ENCODE measurements at places on chromosomes 5 and 9.
A peak's percentile ranks its signal among the peaks of the same experiment; 100 is the strongest.

- no peak for DNase-seq
Observed at GRCh38 chr5:1322036-1322900, 22.6 kb downstream of the CLPTM1L start.

- no peak for DNase-seq
Observed at GRCh38 chr9:1995084-1995483, 20.1 kb upstream of the SMARCA2 start.

DNA sequence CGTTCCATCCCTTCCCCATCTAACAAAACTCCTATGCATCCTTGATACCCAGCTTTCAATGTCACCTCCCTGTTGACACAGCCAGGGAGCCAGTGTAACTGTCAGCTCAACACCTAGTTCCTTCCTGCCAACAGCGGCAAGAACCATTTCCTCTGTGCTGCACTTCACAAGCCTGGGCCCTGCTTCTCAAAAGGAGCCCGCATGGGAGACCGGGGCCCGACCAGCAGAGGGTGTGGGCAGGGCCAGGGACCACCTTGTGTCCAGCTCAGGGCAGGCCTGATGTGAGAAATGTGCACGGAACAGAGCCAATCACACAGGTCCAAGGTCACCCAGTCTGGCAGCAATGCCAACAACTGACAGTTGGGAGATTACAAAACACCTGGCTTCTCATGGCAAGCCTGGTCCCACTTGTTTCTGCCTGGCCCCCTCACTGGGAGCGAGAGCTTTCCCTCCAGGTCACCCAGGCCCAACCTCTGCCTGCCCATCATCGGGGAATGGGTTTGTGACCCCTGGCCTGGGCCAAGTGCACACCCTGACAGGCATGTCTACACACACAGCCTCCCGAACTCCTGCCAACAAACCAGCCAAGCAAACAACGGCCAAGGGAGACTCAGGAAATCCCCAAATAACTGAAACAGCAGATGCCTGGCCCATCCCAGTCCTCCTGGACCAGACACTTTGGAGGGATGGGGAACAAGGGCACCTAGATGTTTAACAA, 3.1 kb downstream of the RNF44 start:
- no peak for DNase-seq

- DNase-seq = no peak
Observed at GRCh38 chr9:33809506-33809905, 7.5 kb upstream of the UBE2R2 start.

GRCh38 chr9:100856238-100856637, 172.3 kb upstream of the PLPPR1 start:
- DNase-seq = no peak

GRCh38 chr5:761854-762710, 22.4 kb downstream of the ZDHHC11B start:
- peak; percentile 96 for DNase-seq

GRCh38 chr5:68353605-68354004, 138.0 kb downstream of the PIK3R1 start:
- DNase-seq = no peak

DNA sequence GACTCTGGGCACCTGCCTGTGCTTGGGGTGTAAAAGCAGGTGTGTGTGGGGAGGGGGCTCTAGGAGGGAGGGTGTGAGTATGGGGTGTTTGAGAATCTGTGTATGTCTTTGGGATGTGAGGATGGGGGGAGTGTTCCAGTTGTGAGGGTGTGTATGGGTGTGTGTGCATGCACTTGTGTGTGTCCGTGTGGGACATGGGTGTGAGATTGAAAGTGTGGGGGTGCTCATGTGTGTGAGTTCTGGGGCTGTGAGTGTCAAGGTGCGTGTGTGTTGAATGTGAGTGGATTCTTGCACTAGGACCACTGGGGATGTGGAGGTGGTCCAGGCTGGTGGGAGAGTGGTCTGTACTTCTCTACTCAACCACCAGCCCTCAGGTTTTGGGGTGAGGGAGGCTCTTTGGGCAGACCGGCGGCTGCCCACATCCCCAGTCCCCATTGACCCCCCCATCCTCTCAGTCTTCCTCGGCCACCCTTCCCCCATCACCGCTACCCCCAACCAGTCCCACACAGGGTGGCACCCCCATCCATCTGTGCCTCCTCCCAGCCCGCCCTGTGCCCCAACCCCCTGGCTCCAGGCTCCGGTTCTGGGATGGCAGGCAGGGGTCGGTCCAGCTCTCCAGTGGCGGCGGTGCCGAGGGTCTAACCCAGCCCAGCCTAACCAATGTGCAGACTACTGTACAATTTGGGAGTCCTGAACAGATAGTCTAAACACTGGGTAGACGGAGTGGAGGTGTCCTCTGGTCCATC, 31.5 kb downstream of the GOLGA2 start:
- no peak for DNase-seq

DNA sequence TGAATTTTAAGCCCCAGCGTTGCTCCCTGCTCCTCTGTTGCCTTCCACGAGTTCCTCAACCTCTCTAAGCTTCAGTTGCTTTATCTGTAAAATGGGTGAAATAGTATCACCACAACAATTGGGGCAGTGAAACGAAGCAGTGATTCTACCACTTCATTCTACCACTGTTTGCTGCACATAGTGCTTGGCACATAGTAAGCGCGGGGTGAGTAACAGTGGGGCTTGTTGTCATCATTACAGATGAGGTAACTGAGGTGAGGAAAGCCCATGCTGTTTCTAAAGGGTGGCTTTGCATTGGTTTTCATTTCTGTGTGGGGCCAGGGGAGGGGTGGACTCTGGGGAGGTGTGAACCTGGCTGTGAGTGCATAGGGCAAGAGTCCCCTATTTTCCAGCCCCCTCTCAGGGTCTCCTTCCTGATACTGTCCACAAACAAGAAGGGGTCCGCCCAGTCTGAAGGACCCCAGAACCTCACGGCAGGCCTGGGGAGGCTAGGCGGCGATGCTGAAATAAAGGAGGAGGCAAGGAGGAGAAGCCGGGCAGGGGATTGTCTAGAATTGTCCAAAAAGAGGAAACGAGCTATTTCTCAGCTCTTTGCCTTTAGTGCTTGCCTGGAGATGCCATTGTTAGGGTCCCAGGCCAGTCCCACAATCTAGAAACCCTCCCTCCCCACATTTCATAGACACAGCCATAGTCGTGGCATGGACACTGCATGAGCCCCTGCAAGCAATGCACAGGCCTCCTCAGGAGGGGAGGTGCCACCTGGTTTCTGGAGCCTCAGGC, 65.6 kb downstream of the IL6ST start:
- no peak for DNase-seq

DNA sequence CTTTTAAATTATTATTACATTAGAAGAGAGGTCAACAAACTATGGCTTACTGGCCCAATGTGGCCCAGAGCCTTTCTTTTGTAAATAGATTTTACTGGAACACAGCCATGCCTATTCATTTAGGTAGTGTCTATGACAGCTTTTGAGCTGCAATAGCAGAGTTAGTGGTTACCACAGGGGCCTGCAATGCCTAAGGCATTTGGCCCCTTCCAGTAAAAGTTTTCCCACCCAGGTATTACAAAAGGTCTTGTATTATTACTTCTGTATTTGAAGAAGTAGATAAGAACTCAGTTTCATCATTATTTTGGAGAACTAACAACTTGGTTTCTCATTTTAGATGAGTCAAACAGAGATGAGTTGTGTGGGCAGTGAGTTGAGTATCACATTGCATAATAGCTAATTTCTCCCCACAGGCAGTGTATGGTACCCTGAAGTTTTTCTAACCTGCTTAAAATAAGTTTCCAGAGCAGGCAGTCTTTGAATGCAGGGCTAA, 9.5 kb downstream of the MTRR start:
- DNase-seq = no peak

DNA sequence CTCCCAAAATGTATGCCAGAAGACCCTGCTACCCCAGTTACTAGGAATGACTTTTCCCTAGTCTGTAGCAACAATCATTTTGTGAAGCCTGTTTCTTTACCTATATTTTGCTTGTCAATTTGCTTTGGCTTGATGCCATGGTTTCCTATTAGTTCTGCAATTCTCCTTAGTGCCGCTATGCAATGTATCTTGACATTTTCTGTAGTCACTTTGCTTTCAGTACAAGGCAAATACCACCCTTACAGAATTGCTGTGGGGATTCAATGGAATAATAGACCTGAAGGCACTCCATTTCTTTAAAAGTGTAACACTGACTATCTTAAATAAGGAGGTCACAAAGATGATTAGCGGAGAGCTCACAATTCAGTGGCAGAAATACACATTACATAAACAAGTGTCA, 291.1 kb downstream of the NR2F1-AS1 start:
- DNase-seq = no peak

- DNase-seq = no peak
Observed at GRCh38 chr5:33364406-33364805, 76.4 kb upstream of the TARS1 start.

DNA sequence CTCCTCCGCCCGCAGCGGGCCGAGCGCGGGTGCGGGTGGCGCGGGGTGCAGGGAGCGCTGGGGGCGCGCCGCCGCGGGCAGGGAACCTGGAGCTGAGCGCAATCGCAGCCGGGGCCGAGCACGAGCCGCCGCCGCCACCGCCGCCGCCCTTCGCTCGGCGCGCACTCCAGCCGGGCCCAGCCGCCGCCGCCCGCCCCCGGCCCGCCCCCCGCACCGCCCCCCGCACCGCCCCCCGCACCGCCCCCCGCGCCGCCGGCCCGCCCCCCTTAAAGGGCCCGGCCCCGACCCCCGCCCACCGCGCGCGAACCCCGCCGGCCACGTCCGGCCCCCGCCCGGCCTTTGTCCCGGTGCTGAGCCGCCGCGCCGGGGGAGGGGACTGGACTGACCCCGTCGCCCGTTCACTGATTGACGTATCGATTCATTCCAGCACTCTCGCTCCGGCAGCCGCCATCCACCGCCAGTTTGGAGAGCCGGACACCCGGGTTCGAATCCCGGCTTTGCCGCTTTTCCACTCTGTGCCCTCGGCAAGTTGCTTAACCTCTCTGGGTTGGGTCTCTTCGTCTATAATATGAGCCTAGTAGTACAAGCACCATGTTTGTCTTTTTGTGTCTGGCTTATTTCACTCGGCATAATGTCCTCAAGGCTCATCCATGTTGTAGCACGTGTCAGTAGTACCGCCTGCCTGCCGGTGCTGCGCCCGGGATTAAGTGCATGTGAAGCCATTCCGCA, at the start of gene SH3PXD2B:
Gene SH3PXD2B (minus strand): TSS at position 168 of the 729 bp plus-strand sequence. CDS start 173 bp downstream, outside the sequence.
- DNase-seq = peak; percentile 38

- DNase-seq = no peak
Observed at GRCh38 chr5:176157656-176158055, 80.6 kb upstream of the SIMC1 start.

DNA sequence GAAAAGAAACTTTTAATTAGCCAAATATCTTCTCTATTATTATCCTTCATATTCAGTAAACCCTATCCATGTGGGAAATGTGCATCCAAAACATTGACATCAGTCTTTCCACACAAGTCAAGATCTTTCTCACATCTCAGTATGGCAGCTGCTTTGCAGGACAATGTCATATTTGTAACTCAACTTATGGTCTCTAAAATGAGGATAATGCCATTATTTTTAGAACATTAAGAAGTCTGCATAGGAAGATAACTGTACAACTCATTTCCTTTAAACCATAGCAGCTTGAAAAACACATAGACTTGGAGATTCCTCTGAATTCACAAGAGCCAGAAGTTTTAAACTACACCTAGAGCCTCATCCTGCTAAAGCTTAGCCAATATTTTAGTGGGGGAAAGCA, 43.7 kb downstream of the MCTP1 start:
- DNase-seq = no peak

- no peak for DNase-seq
Observed at GRCh38 chr9:131270171-131271015, 5.9 kb downstream of the FAM78A start.

GRCh38 chr5:135156337-135156714, 122.3 kb upstream of the PITX1 start:
- DNase-seq = no peak

GRCh38 chr5:147748590-147748989, 33.9 kb downstream of the JAKMIP2 start:
- DNase-seq = peak; percentile 79

- no peak for DNase-seq
Observed at GRCh38 chr5:52710310-52710971, 77.3 kb upstream of the ITGA1 start.

GRCh38 chr5:173235499-173236394, 741 bp upstream of the NKX2-5 start:
- DNase-seq = no peak

- DNase-seq = no peak
Observed at GRCh38 chr5:172788771-172789686, 18.0 kb upstream of the DUSP1 start.

- peak; percentile 9 for DNase-seq
Observed at GRCh38 chr9:108903420-108904103, 30.4 kb downstream of the ELP1 start.

GRCh38 chr9:110256380-110257096, at the start of gene TXN:
Gene TXN (minus strand): TSS chr9:110256507. CDS start chr9:110256435, 72 bp downstream.
- DNase-seq = peak; percentile 81

GRCh38 chr5:962801-963200, 45.8 kb upstream of the NKD2 start:
- no peak for DNase-seq

DNA sequence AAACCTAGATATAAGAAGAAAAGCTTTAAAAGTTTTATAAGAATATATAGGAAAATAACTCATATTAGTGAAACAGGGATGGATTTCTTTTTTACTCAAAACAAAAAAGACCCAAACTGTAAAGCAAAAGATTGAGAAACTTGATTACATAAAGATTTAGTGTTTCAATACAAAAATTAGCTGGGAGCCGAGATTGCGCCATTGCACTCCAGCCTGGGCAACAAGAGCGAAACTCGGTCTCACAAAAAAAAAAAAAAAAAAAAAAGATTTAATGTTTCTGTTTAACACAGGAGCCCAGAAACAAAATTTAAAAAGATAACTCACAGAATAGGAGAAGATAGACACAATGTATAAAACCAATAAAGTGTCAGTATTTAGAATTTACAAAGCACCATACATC, 45.2 kb downstream of the CDC14B start:
- no peak for DNase-seq

DNA sequence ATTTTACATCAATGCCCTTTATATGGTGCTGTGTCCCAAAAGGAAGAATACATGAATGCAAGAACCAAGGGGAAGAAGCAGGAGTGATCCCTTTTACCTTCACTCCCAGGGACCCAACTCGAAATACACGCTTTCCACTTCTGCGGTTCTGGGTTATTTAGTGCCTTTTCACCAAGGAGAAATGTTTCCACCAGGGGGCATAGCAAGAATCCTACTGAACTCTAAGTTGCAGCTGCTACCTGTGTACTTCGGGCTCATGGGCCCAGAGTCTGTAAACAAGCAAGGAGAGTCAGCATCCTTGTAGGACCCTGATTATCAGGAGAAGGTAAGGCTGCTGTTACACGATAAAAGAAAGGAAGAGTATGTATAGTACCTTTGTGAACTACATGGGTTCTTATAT, 45.7 kb downstream of the DPYSL3 start:
- no peak for DNase-seq

- peak; percentile 5 for DNase-seq
Observed at GRCh38 chr5:93717162-93717561, 24.2 kb downstream of the POU5F2 start.

- no peak for DNase-seq
Observed at GRCh38 chr5:65073250-65073661, 304.5 kb downstream of the CWC27 start.

DNA sequence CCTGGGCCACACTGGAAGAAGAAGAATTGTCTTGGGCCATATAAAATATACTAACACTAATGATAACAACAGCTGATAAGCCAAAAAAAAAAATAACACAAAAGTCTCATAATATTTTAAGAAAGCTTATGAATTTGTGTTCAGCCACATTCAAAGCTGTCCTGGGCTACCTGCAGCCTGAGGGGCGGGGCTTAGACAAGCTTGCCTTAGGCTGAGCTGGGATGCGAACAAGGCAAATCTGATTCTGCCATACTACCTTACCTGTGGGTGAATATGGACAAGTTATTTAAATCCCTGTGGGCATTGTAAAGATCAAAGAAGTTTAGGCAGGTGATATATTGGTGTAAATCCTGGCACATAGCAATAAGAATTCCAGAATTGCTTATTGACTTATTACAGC, 212.3 kb upstream of the ATP10B start:
- DNase-seq = no peak

Measured in NCI-H510A (cell line).